ENCODE measurements at places on chromosomes 11 and 22.

- peak overlapping the region; percentile 49 for H3K4me3 ChIP-seq
- DNase-seq = peak; percentile 94
- H3K36me3 ChIP-seq = no peaks in the 10 kb centered on the region
- peak overlapping the region; percentile 93 for H3K27ac ChIP-seq
- H3K27me3 ChIP-seq = no peaks in the 10 kb centered on the region
Measured at GRCh38 chr22:35840302-35840739, 122.6 kb downstream of the APOL5 start.

GRCh38 chr11:123434262-123434661 lies 4.2 kb downstream of the GRAMD1B start:
- no peaks in the 10 kb centered on the region for H3K36me3 ChIP-seq
- no peaks in the 10 kb centered on the region for H3K4me1 ChIP-seq
- no peak overlapping the region for H3K27ac ChIP-seq
- no peak for DNase-seq
- no peaks in the 10 kb centered on the region for H3K27me3 ChIP-seq

DNA sequence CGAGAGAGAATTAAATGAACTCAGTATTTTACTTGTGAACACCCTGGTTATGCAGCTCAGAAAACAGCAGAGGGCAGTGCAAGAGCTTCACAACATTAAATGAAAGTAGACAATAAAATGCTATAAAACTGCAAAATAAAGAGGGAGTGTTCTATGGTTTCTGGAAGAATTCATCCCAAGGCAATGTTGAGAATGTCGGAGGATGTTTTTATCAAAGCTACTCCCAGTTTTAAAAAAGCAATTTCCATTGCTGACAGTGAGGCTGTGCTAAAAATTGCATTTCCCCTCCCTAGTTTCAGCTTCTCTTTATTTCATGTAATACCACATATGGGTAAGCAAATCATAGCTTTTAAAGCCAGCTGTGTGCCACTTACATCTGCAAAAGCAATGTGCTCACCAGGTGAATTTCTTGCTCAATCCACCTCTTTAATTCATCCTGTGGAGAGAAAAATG lies 296.8 kb downstream of the RAB38 start:
- H3K4me3 ChIP-seq = no peak overlapping the region
- DNase-seq = peak; percentile 20
- H3K4me1 ChIP-seq = no peaks in the 10 kb centered on the region
- H3K27me3 ChIP-seq = no peaks in the 10 kb centered on the region

GRCh38 chr11:44008698-44009097 lies 39.1 kb upstream of the ACCSL start:
- H3K4me3 ChIP-seq = no peak overlapping the region
- DNase-seq = no peak
- peak overlapping the region; percentile 74 for H3K27ac ChIP-seq
- H3K4me1 ChIP-seq = peaks cover 4% of the 10 kb centered on the region
- H3K27me3 ChIP-seq = no peaks in the 10 kb centered on the region

GRCh38 chr22:38706101-38706900 lies 557 bp downstream of the GTPBP1 start:
- no peaks in the 10 kb centered on the region for H3K4me1 ChIP-seq
- DNase-seq = peak; percentile 54
- H3K4me3 ChIP-seq = peak overlapping the region; percentile 91

GRCh38 chr11:19216709-19217374 lies 15.1 kb upstream of the CSRP3 start:
- no peak for DNase-seq
- H3K4me3 ChIP-seq = no peak overlapping the region
- H3K27me3 ChIP-seq = no peaks in the 10 kb centered on the region
- H3K27ac ChIP-seq = no peak overlapping the region
- H3K4me1 ChIP-seq = no peaks in the 10 kb centered on the region

DNA sequence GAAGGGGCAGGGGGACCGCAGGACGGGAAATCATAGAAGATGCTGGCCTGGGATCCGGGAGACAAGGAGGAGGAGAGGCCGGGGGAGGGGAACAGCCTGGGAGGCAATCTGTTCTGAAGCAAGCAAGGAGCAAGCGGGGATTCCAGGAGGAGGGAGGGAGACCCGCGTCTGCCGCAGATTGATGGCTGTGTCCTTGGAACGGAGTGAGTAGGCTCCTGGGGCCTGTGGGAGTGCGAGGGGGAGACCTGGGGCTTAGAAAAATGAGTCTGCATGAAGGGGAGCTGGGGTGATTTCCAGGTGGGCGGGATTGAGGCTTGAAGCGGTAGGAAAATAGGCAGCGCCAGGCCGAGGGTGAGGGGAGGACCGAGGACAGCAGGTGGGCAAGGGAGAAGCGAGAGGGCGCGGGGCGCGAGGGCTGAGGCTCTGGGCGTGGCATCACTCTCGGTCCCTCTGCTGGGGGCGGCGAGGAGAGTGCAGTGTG lies 1.6 kb upstream of the LRRC55 start:
- H3K4me1 ChIP-seq = no peaks in the 10 kb centered on the region
- no peak overlapping the region for H3K4me3 ChIP-seq

GRCh38 chr11:70763606-70764005 lies 365.3 kb downstream of the CTTN start:
- no peaks in the 10 kb centered on the region for H3K27me3 ChIP-seq
- H3K4me1 ChIP-seq = no peaks in the 10 kb centered on the region
- DNase-seq = no peak
- no peak overlapping the region for H3K27ac ChIP-seq

All from uterus (tissue), 4 donors.